ENCODE measurements at places on chromosomes 1 and 21.
A peak's percentile ranks its signal among the peaks of the same experiment; 100 is the strongest.

DNA sequence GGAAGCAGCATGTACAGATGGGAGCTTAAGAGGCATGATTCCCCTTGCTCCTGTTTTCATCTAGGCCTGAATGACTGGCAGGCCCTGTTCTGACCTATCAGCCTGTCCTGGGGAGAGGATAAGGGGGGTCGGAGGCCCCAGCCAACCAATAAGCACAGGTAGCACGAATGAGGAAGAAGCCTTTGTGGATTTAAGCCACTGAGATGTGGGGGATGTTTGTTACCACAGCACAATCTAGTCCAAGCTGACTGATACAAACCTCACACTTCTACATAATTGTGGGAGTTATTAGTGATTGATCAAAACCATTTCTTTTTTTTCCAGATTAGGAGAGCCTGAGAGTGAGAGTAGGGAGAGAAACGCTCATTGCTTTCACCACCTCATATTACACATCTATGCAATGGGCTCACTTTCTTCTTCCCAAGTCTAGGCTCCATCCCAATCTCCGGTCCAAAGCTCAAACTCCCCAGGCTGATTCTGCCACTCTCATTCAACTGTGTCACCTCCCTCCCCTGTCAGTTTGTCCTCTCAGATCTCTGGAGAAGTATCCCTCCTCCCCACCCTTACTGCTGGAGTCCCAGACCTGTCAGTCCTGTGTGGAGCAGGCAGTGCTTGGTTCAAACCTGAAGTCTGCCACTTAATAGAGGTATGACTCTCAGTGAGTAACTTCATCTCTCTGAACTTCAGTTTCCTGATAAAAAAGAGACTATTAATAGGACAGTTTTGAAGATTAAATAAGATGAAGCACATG, 220.5 kb downstream of the PTPRU start:
- DNase-seq = no peak

DNA sequence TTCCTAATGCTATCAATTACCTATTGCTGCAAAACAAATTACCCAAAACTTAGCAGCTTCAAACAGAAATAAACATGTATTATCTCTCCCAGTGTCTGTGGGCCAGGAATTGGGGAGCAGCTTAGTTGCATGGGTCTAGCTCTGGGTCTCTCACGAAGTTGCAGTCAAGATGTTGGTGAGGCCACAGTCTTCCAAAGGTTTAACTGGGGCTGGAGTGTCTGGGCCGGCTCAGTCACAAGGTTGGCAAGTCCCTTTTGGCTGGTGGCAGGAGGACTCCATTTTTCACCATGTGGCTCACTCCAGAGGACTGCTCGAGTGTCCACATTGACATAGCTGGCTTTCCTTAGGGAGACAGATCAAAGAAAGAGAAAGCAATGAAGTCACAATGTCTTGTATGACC, 5.0 kb upstream of the LRP8 start:
- DNase-seq = no peak

DNA sequence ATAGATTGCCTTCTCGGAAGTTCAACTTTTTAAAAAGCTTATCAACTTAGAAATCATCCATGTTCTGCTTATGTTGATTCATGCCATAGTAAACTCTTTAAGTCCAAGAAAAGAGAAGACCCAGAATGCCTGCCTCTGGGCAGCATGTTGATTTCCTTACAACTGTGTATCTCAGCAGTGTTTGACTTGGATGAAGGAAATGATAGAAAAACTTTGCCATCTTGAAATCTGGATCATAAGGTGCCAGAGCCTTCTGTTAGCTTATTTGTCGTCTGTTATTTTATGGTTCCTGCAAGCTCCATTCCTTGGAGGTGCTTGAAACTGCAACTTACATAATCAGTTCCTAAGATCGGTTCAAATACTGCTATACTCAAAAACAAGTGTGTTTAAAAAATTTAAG, 124.5 kb downstream of the ATP5PO start:
- DNase-seq = no peak

DNA sequence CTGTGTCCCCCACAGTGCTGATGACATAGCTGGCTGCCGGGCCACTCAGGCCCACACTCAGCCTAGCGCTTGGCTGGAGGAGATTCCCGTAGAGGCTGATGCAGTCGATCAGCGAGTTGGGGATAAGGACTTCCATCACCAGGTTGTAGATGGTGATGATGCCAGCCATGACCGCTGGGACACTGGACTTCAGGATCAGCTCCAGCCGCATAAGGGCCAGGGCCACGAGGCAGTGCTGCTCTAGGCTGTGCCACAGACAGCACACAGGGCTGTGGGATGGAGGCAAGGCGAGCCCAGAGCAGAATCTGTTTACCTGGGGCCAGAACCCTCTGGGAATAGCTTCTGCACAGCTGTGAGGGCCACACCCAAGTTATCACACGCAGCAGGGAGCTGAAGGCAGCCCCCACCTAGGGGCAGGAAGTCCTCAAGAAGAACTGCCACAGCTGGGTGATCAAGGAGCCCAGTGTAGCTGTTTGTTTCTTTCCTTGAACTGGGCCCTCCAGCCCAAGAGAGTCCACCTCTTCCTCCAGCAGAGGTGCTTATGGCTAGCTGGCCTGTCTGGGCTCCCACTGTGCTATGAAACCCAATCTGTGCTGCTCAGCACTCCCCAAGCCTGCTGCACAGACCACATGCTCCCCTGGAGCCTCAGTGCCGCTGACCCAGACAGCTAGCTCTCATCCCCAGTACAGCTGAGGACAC, 6.2 kb downstream of the SLC2A1 start:
- no peak for DNase-seq

DNA sequence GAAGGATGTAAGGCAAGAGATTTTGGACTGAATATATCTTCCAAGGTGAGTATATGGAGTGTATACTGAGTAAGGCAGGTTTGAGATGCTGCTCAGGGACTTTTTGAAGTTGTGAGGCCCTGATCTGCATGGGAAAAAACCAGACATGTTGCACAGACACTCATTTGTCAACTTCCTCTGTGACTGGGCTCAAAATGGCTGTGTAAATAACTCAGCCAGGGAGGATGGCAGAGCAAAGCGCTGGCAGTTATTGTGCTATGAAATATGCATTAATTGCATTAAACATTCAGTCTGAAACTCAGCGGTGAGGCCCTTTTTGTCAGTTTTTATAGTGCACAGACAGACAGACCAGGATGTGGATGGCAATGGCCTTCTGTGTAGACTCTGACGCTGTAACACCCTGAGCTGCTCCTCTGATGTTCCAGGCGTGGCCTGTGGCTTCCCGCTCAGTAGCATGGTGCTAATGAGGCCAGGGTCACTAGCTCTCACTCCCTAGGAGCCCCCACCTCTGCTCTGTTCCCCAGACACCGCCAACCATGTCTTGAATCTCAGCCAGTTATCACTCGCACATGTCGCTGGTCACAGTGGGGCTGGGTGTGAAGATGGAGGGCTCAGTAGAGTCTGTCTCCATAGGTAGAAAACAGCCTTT, 307.0 kb upstream of the PROX1 start:
- no peak for DNase-seq

DNA sequence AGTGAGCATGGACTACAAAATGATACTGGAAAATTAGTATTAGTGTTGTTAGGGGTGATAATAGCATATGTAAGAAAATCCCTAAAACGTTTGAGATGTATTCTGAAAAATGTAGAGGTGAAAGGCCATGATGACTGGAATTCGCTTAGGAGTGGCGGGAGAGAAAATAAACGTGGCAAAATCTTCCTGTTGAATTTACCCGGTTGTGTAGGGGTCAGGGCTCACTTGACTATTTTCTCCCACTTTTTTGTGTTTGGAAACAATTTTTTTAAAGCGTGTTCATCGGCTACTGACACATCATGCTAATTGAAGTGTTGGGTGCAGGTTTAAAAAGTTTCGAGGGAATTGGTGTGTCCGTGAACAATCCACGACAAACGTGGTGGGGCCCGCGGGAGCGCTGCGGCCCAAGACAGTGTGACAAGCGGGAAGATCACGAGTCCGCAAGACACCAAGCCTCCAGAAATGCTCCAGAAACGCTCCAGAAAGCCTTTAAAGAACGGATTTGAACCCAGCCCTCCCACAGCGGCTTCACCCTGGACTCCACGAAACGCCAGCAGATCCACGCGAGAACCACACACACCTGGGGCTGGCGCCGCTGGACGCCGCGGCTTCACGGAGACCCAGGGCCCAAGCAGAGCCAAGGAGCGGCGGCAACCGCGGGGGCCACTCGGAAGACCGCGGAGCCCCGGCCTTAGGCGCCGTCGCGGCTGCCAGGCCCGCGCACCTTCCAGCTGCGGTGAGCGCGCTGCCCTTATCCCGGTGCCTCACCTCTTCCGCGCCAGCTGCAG, 573 bp downstream of the PSMG1 start:
- no peak for DNase-seq

GRCh38 chr1:243261390-243261789, 5.5 kb downstream of the SDCCAG8 start:
- no peak for DNase-seq

GRCh38 chr1:24555591-24556413, at the start of gene NCMAP:
TSS of gene NCMAP (plus strand) at chr1:24556087. CDS start at chr1:24595431, 39,344 bp downstream.
- peak; percentile 23 for DNase-seq

DNA sequence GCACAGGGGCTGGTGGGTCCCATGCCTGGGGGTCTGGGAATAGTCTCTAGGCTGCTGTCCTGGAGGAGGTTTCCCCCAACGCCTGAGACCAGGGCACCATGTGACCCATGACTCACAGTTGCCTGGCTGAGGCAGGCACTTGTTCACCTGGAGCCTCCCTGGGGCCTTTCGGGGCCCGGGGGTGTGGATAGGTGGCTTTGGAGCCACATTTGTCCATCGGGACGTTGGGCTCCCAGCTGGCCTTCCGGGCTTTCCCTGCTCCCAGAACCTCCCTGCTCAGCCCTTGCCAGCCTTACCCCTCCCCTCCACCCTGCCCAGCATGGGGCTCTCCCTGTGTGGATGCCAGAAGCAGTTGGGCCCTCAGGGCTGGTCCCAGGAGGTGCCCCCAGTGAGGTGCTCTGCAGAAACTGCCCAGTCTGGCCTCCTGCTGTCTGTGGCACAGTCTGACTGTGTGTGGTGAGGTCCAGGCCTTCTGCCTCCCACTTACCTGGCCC, 14.2 kb downstream of the COL6A1 start:
- no peak for DNase-seq

GRCh38 chr1:38179483-38179882, 132.9 kb upstream of the POU3F1 start:
- no peak for DNase-seq

DNA sequence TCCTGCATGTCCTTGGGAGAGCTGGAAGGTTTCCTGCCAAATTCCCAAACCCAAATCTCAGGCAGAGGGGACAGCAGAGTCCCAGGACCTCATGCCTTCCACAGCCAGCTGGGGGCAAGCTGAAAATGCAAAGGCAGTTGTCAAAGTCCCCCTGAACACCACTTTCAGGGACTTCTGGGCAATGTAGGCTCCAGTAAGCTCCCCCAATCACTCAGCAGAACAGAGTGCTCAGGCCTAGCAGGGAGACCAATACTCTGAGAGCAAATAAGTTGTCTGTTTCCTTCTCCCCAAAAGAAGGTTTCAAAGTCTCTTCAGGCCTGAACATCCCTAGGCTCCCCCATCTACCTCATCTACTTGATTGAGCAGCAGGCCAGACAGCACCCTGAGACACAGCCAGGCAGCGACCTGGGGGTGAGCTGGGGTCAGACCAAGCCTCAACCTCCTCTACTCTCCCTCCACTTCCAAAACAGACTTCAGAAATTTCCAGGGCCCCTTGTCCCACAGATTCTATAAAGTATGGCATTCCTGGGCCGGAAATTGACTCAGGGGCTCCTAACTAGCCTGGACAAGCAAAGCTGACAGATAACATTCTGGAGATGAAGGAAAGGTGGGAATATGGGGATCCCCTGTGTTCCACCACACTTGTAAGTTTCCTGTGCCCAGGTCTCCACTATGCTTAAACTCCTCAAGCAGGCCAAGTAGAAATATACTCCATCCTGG, 1.9 kb downstream of the SLC9A1 start:
- no peak for DNase-seq

GRCh38 chr1:213997038-213997771, 9.4 kb downstream of the PROX1 start:
- no peak for DNase-seq

DNA sequence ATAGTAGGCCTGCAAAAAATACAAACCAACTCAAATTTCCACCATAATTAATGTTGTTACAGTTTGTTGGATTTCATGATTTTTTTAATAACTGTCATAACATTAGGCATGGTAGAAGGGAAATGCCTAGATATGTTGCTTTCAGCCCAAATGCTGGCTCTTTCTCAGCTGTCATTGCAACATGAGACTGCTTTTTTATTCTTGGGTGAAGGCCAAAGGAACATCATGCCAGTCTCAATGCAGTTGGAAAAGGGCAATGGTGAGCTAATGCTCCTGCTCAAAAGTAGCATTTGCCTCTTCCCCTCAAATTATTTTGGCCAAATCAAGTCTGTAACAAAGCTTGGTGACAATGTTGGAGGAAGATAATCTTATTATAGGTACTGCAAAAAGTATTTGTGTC, 877.7 kb upstream of the PRMT6 start:
- no peak for DNase-seq
